Naive thymus-derived CD4-positive, alpha-beta T cell (primary cell): ENCODE measurements at places on chromosomes 5 and 9.

DNA sequence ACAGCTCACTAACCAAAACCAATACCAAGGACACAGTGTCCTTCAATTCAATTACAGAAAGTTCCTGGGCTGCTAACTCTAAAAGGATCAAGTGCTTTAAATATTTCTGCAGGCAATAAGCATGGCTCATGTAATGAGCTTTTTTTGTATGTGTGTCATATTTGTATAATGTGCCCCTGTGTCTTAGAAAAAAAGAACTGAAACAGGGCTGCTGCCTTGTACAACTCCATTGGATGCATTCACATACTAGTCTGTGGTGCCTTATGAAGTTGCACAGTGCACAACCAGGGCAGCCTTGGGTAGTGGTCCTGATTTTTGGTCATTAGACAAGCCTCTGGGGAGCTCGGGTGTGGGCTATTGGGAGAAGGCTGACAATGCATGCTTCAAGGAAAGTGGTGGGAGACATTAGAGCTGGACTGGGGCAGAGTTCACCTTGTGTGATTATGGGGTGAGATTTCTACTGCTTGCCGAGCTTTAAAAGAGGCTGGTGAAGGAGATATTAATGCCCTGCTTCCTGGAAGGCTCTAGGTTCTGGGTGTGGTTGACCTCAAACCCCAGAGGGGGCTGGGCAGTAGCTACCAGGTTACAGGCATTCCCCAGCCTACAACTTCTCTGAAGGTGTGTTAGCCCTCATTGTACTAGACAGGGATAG is 3.6 kb upstream of the CPEB4 start:
- H3K4me3 ChIP-seq = peak overlapping the region; percentile 2
- H3K27me3 ChIP-seq = no peaks in the 10 kb centered on the region
- no peak for DNase-seq
- H3K36me3 ChIP-seq = no peaks in the 10 kb centered on the region
- peaks cover 31% of the 10 kb centered on the region for H3K4me1 ChIP-seq

GRCh38 chr9:107309271-107309670 is 26.2 kb downstream of the RAD23B start:
- DNase-seq = no peak
- peaks cover 12% of the 10 kb centered on the region for H3K4me1 ChIP-seq
- no peak overlapping the region for H3K27ac ChIP-seq
- peaks cover 5% of the 10 kb centered on the region for H3K36me3 ChIP-seq
- H3K4me3 ChIP-seq = no peak overlapping the region

DNA sequence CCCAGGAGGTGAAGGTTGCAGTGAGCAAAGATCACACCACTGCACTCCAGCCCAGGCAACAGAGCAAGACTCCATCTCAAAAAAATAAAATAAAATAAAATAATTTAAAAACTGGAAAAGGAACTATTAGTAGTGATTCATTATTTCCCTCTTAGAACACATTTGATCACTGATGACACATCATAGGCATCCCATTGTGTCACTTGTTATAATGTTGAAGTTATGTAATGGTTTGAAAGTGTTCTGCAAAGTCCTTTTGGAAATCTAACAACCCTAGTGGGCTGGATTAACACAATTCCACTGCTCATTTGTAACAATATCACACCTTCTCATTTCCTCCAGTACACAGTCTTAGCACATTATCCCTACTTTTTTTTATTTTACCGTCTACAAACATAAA is 81.8 kb upstream of the LMNB1 start:
- H3K4me3 ChIP-seq = no peak overlapping the region
- no peaks in the 10 kb centered on the region for H3K27me3 ChIP-seq
- H3K27ac ChIP-seq = no peak overlapping the region
- DNase-seq = no peak
- H3K36me3 ChIP-seq = no peaks in the 10 kb centered on the region

DNA sequence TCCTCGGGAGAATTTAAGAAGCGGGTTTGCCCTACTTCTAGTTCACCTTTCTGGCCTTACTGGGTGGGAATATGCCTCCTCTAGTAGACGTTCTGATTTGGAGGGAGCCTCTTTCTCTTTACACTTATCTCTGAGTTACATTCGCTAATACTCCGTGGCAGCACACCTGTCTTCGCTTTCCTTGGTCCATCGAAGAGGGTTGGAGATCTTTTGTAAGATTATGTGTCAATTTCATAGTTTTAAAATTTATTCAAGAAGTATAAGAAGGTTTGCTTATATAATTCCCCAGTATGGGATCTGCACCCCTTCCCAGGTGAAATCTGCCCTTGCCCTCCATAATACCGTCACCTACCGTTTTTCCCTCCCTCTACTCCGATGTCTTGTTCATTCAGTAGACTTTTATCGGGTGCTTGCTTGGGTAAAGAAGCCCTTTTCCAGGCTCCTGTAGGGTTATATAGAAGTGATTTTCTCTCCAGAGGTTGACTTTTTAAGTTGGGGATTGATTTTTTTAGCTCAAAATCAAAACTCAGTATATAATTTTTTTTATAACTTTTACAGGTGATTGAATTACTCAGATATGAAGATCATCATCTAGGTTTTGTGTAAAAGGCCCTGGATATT is 1.1 kb downstream of the GPBP1 start:
- H3K4me3 ChIP-seq = peak overlapping the region; percentile 95
- H3K27me3 ChIP-seq = no peaks in the 10 kb centered on the region
- no peaks in the 10 kb centered on the region for H3K36me3 ChIP-seq
- no peak for DNase-seq
- peak overlapping the region; percentile 99 for H3K27ac ChIP-seq

GRCh38 chr5:43874772-43875171 is 271.8 kb downstream of the NNT start:
- no peak overlapping the region for H3K27ac ChIP-seq
- no peaks in the 10 kb centered on the region for H3K27me3 ChIP-seq
- no peaks in the 10 kb centered on the region for H3K4me1 ChIP-seq
- no peak for DNase-seq
- H3K36me3 ChIP-seq = no peaks in the 10 kb centered on the region

DNA sequence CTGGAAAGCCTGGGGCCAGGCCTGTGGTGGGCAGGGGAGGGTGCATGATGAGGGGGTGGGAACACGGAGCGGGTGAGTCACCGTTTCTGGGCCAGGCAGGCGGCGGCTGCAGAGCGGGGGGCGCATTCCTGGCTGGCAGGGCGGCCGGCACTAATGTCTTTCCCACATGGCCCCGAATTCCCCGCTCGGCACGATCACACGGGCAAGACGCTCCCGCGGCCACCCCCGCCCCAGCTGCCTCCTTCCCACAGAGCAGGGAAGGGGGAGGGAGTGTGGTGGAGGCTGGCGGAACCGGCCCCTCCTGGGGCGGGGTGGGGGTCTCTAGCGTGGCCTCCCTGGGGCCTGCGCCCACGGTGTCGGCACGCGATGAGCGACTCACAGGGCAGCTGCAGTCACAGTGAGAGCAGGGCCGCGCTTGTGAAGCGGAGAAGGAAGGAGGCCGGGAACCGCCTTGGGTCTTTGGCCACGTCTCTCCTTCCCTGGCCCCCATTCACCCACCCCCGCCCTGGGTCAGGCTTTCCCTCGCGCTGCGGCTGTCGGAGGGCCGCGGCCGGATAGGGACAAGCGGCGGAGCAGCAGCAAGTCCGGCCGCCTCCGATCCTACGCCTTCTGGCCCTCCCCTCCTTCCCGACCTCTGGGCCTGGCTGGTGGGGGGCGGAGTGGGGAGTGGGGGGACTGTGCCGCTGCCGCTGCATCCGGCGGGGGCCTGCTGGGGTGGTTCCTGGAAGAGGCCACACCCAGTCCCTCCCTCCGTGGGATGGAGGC is 48.9 kb downstream of the CXXC5 start:
- peaks cover 11% of the 10 kb centered on the region for H3K4me1 ChIP-seq
- no peaks in the 10 kb centered on the region for H3K36me3 ChIP-seq
- H3K27ac ChIP-seq = peak overlapping the region; percentile 33
- no peaks in the 10 kb centered on the region for H3K27me3 ChIP-seq

GRCh38 chr5:181281984-181282316 is 21.0 kb upstream of the TRIM52 start:
- no peaks in the 10 kb centered on the region for H3K27me3 ChIP-seq
- no peaks in the 10 kb centered on the region for H3K36me3 ChIP-seq
- no peaks in the 10 kb centered on the region for H3K4me1 ChIP-seq
- H3K4me3 ChIP-seq = no peak overlapping the region
- DNase-seq = no peak

DNA sequence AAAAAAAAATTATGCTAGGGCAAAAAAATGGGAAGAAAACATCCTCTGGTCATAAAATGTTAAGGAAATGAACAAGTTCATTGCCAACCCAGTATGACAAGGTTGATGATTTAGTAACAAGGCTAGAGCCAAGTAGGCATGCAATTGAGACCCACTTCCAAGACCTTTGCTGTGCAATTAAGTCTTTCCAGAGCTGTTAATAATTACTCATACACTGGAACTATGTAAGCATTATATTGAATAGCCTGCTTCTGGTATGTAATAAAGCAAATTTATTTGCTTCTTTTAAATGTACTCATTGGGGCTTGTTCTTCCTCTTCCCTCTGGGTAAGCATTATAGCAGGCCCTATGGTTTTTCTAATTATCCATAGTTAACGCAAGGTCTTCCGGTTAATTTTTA is 32.5 kb upstream of the SNAPC3 start:
- H3K27ac ChIP-seq = no peak overlapping the region
- DNase-seq = no peak
- no peaks in the 10 kb centered on the region for H3K4me1 ChIP-seq
- H3K27me3 ChIP-seq = no peaks in the 10 kb centered on the region
- no peaks in the 10 kb centered on the region for H3K36me3 ChIP-seq
- no peak overlapping the region for H3K4me3 ChIP-seq

GRCh38 chr5:128426090-128426534 is 111.9 kb downstream of the FBN2 start:
- no peak overlapping the region for H3K27ac ChIP-seq
- no peaks in the 10 kb centered on the region for H3K27me3 ChIP-seq
- H3K4me1 ChIP-seq = no peaks in the 10 kb centered on the region

DNA sequence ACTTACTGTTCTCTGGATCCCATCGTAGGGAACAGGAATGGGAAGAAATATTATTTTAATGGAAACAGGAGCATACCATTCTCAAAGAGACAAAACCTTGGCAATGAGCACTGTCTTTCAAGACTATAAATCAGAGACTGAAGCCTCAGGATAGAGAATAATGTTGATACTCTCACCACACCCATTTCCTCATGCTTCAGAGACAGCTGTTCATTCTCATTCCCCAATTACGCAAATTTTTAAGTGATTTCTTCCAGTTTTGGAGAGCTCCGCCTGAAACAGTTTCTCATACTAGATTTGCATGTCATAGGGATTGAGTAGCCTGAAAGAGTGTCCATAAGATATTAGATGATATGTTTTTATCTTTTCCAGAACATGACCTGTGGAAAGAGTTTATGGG is 290.5 kb upstream of the RASA1 start:
- H3K27me3 ChIP-seq = no peaks in the 10 kb centered on the region
- DNase-seq = no peak
- H3K4me3 ChIP-seq = no peak overlapping the region
- H3K36me3 ChIP-seq = no peaks in the 10 kb centered on the region

DNA sequence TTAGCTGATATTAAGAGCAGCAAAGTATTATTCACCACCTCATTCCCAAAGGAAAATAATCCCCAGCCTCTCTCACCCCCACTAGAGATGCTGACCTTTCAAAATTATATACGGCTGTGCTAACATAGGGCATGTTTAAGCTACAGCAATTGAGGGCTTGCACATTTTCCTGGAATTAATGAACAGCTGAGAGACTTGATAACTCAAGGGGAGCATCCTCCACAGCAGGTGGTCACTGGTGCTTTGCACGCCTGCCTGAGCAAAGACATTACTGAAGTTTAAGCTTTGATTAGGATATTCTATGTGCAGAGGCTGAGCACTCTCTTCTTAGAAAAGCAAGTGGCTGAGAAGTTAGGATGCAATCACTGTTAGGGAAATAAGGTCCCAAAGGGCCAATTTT is 230.9 kb downstream of the FAM114A2 start:
- DNase-seq = no peak
- H3K27me3 ChIP-seq = no peaks in the 10 kb centered on the region
- no peaks in the 10 kb centered on the region for H3K4me1 ChIP-seq
- H3K4me3 ChIP-seq = no peak overlapping the region
- no peak overlapping the region for H3K27ac ChIP-seq

DNA sequence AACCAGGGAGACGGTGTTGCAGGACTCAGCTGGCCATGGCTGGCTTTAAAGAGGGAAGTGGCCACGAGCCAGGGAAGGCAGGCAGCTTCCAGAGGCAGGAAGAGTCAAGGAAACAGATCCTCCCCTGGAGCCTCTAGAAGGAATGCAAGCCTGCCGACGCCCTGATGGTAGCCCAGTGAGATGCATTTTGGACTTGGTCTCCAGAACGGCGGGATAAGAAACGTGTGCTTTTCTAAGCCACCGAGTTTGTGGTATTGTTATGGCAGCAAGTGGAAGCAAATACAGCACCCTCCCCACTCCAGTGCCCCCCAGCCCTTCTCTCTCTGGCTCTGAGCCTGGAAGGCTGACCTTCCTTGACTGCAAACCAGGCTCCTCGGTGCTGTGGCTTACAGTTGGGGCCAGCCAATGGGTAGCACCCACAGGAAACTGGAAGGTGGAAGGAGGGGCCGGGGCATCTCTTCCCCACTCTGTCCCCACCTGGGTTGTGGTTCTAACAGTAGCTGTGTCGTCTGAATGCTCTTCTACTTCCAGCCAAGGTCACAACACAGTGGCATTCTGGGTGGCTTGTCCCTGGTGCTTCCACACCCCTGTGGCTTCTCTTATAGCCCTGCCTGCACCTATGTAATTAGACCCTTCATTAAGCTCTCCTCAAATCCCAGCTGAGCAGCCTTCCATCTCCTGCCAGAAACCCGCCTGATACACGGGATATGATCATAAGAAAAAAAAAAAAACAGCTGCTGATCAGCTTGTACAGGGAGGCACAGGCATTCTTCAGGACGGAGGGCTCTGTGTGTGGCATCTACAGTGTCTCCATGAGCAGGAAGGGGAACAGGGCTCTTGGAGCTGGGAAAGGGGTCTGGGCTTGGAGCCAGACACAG is 29.9 kb upstream of the UNC5A start:
- H3K27me3 ChIP-seq = peaks cover 3% of the 10 kb centered on the region
- no peaks in the 10 kb centered on the region for H3K4me1 ChIP-seq
- no peaks in the 10 kb centered on the region for H3K36me3 ChIP-seq
- no peak overlapping the region for H3K27ac ChIP-seq
- DNase-seq = no peak

- H3K36me3 ChIP-seq = no peaks in the 10 kb centered on the region
- H3K4me1 ChIP-seq = no peaks in the 10 kb centered on the region
- H3K4me3 ChIP-seq = no peak overlapping the region
- DNase-seq = no peak
- H3K27ac ChIP-seq = no peak overlapping the region
These were observed 303.0 kb downstream of the MSX2 start for GRCh38 chr5:175027390-175027789.

DNA sequence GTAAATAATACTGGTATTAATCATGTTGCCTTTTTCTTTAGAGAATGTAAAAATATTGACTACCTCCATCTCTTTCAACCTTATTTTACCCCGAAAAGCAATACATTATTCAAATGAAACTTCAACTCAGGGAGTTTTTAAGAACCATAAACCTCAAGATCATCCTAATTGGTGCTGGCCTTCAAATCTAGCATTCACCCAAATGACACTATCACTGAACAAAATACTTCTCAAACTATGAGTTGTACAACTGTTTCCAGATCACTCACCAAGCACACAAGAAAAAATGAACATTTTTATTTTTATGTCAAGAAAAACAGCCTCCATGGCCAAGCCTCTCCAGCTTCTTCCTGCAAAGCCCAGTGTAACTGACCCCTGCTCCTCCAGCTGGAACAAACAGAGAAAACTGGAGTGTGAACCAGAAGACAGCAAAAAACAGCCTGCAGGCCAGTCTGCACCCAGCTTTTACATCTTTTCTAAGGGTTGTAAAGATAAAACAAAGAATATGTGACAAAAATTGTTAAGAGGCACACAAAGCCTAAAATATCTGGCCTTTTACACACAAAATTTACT is 21.2 kb downstream of the AUH start:
- no peak overlapping the region for H3K4me3 ChIP-seq
- peaks cover 9% of the 10 kb centered on the region for H3K36me3 ChIP-seq
- no peak for DNase-seq
- no peaks in the 10 kb centered on the region for H3K27me3 ChIP-seq
- no peak overlapping the region for H3K27ac ChIP-seq
